ENCODE measurements at places on chromosomes 4 and X. TPM values are rescaled to one million over a fixed set of nuclear protein-coding genes. Genes with fewer than 3 reads are reported as not detected.
A peak's percentile ranks its signal among the peaks of the same experiment; 100 is the strongest.

- no peak for DNase-seq
- H3K27ac ChIP-seq, result no peak overlapping the region
- H3K36me3 ChIP-seq, result no peaks in the 10 kb centered on the region
Measured at GRCh38 chrX:29992083-29992482, 223.3 kb upstream of the MAGEB2 start.

DNA sequence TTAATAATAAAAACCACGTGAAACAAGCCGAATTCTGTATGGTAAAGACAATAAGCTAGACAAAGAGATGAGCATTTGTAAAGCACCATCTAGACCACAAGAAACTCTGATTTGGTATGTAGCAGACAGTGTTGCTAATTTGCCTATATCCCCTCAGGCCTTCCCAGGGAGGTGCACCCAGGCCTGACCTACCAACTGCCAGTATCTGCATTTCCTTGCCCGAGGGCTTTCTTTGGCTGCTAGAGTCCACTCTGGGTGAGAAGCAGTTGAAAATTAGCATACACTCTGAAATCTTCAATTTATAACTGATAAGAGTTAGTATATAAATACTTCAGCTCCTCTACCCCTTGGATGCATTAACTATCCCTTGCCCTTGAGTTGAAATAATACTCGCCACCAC, 37.4 kb upstream of the IL1RAPL1 start:
- H3K4me3 ChIP-seq, result no peak overlapping the region
- H3K27me3 ChIP-seq, result no peaks in the 10 kb centered on the region
- no peak for DNase-seq

GRCh38 chr4:125522588-125522987, 207.8 kb downstream of the FAT4 start:
- H3K4me3 ChIP-seq, result no peak overlapping the region
- no peaks in the 10 kb centered on the region for H3K4me1 ChIP-seq
- no peaks in the 10 kb centered on the region for H3K36me3 ChIP-seq

- no peak overlapping the region for H3K4me3 ChIP-seq
- H3K27ac ChIP-seq, result no peak overlapping the region
- DNase-seq, result no peak
- H3K36me3 ChIP-seq, result no peaks in the 10 kb centered on the region
Measured at GRCh38 chr4:76470064-76470463, 35.0 kb downstream of the SHROOM3 start.

DNA sequence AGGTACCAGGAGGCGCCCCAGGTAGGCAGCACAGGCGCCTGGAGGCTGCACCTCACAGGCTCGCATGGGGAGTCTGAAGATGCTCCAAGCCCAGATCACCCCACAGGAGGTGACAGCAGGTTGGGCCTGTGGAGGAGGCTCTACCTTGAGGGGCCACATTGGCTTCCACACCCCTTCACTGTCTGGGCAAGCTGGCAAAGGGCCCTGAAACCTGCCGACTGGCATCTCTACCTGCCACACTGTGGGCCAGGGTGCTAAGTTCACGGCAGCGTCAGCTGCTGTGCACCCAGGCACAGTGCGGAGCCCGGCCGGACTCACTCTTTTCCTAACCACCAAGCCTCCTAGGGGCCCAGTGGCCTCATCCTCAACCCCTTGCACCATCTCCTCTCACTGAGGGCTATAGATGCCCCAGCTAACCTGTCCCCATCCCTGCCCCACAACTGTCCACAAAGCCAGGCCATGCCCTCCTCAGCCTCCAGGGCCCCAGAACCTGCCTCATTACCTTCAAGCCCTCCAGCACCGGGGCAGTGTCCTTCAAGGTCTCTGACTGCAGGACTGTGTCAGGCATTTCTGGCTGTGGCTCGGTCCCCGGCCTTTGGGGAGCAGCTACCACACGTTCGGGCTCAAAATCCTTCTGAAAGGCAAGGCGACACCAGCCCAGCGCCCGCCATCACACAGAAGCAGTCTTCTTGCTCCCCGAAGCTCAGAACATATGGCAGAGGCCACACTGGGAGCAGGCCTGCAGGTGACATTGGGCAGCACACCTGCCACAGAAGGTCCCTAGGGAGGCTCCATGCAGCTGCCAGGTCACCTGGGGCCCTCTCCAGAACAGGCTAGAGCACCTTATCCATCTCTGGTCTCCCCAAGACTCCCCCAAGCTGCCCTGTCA, 28.8 kb downstream of the FGFR3 start:
- H3K4me3 ChIP-seq, result no peak overlapping the region
- H3K27ac ChIP-seq, result no peak overlapping the region
- H3K27me3 ChIP-seq, result no peaks in the 10 kb centered on the region
- H3K4me1 ChIP-seq, result no peaks in the 10 kb centered on the region

Gene PRSS12
- total RNA-seq, result 62.2 TPM

DNA sequence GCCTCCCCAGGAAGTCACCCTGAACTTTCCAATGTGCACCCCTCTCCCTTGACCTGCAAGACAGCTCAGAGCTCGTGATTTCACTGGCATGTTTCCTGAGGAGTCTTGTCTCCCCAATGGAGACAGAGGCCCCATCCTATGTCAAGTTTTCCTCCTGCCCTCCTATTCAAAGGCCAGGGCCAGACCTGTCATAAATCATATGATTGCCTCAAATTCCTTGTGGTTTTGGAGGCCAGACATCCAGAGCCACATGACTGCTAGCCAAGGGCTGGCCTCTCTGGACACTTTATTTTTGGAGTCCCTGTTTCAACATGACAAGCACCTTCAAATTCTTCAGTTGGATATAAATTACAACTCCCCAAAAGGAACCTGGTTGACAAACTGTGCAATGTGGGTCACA, 76.0 kb upstream of the TFDP3 start:
- no peaks in the 10 kb centered on the region for H3K4me1 ChIP-seq
- H3K27me3 ChIP-seq, result no peaks in the 10 kb centered on the region
- H3K36me3 ChIP-seq, result no peaks in the 10 kb centered on the region
- H3K27ac ChIP-seq, result no peak overlapping the region

GRCh38 chr4:112559053-112559452, 43.1 kb upstream of the NEUROG2 start:
- no peaks in the 10 kb centered on the region for H3K36me3 ChIP-seq
- DNase-seq, result no peak
- no peaks in the 10 kb centered on the region for H3K27me3 ChIP-seq
- no peak overlapping the region for H3K27ac ChIP-seq
- no peaks in the 10 kb centered on the region for H3K4me1 ChIP-seq

Gene PDLIM3
- 11.7 TPM for total RNA-seq

Gene FSTL5
- under 0.01 TPM for total RNA-seq

DNA sequence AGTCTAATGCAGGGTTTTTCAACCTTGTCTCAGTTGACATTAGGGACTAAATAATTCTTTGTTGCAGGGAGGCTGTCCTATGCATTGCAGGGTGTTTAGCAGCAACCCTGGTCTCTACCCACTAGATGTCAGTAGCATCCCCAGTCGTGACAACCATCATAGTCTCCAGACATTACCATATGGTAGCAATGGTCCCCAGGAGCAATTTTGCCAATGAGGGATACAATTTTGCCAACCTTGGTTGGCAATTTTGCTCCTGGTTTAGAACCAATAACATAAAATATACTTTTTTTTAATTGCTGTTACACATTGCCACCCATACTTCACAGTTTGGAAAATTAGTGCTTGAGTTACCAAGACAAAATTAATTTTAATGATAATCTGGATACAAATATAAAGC, 6.0 kb downstream of the EREG start:
- no peak overlapping the region for H3K4me3 ChIP-seq
- no peaks in the 10 kb centered on the region for H3K36me3 ChIP-seq
- no peaks in the 10 kb centered on the region for H3K27me3 ChIP-seq
- no peak overlapping the region for H3K27ac ChIP-seq
- H3K4me1 ChIP-seq, result no peaks in the 10 kb centered on the region

Gene SLITRK2
- total RNA-seq, result not detected

GRCh38 chr4:6410068-6410467, 62.3 kb downstream of the PPP2R2C start:
- no peak overlapping the region for H3K4me3 ChIP-seq
- DNase-seq, result no peak
- no peak overlapping the region for H3K27ac ChIP-seq
- H3K36me3 ChIP-seq, result no peaks in the 10 kb centered on the region

Gene TRIM61
- total RNA-seq, result 4.7 TPM

DNA sequence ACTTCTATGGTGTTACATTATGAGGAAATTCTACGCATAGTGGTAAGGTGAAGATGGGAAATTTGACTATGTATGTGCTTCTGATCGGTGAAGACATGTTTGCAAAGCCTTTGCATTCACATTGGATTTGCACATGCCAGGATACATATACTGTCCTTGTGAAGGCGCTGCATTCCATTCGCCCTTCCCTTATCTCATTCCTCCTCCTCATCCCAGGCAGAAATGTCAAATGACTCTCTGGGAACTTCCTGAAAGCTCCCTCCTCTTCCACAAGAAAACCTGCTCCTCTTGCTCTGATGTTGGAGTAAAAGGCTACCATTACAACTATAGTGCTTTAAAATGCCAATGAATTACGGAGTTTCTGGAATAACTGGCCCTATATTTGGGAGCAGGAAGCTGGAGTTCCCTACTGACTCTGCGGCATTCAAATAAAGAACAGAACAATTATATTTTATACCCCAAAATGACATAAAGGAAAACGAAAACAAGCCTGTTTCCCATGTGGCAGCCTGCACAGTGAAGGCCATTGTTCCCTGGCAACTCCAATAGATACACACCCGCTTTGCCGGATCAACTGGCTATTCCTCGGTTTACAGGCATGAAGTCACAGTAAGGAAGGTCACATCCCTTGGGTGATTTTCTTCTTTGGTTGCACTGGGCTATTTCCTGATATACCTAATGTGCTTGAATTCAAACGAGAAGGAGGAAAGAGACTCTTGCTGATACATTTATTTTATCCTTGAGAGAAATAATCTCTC, 84.5 kb downstream of the AREG start:
- H3K36me3 ChIP-seq, result no peaks in the 10 kb centered on the region
- H3K4me1 ChIP-seq, result peaks cover 2% of the 10 kb centered on the region
- no peaks in the 10 kb centered on the region for H3K27me3 ChIP-seq
- DNase-seq, result no peak
- no peak overlapping the region for H3K27ac ChIP-seq

GRCh38 chrX:100447655-100448397, 37.8 kb upstream of the PCDH19 start:
- DNase-seq, result peak; percentile 1
- H3K27ac ChIP-seq, result no peak overlapping the region
- H3K4me1 ChIP-seq, result no peaks in the 10 kb centered on the region
- no peaks in the 10 kb centered on the region for H3K27me3 ChIP-seq

GRCh38 chr4:3486541-3487540, 23.7 kb downstream of the DOK7 start:
- H3K27ac ChIP-seq, result no peak overlapping the region
- DNase-seq, result no peak
- H3K36me3 ChIP-seq, result no peaks in the 10 kb centered on the region
- no peak overlapping the region for H3K4me3 ChIP-seq
- H3K27me3 ChIP-seq, result peaks cover 52% of the 10 kb centered on the region

DNA sequence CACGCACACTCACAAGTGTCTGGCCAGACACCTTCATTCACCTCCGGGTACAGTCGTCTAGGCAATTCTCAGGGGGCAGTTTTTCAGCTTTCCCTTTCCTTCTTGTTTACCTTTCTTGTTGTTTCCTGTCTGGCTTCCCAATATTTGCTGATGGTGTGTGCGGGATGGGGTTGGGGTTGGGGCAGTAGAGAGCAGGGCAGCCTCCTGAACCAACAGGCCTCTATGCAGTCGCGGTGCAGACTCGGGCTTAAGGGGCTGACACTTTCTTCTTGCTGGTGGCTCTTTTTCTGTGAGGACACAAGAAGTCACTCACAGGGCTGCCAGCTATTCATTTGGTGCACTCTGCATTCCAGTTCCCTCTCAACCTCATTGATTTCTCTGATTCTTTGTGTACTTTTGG, 56.4 kb downstream of the NBDY start:
- no peak for DNase-seq
- H3K4me3 ChIP-seq, result no peak overlapping the region
- no peaks in the 10 kb centered on the region for H3K4me1 ChIP-seq

Gene VMA21
- 28.5 TPM for total RNA-seq

- no peaks in the 10 kb centered on the region for H3K36me3 ChIP-seq
- no peak overlapping the region for H3K4me3 ChIP-seq
- H3K27ac ChIP-seq, result no peak overlapping the region
- H3K27me3 ChIP-seq, result no peaks in the 10 kb centered on the region
- H3K4me1 ChIP-seq, result no peaks in the 10 kb centered on the region
Measured at GRCh38 chr4:52235552-52236201, 184.6 kb downstream of the SPATA18 start.

GRCh38 chr4:171651071-171651470, 162.1 kb upstream of the GALNTL6 start:
- no peak for DNase-seq
- no peaks in the 10 kb centered on the region for H3K4me1 ChIP-seq
- no peak overlapping the region for H3K4me3 ChIP-seq

DNA sequence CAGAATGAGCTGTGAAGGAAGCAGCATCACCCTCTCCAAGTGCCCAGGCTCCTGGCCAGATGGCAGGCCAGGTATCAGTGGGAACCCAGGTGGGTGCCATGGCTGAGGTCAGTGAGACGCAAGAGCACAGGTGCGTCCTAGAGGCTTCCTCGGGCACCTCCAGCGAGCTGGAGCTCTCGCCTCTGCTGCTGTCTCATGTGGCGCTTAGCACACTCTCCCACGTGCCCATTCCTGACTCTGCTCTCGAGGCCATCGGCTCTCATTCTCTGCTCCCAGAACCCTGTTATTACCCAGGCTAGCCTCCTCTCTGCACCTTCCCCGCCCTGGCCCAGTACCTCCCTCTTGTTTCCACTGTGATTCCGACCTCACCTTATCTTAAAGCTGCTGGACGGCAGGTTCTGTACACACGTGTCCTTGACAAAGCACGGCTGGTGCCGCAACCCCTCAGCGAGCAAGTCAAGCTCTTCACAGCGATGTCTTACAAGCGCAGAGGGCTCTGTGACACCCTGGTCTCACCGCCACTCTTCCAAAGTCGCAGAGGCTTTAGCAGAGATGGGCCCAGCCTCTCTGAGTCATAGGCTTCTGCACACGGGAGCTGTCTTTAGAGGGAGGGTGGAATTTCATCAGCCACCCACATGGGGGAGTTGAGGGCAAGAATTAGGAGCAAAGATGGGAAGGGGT, 15.4 kb upstream of the MSANTD1 start:
- H3K36me3 ChIP-seq, result peaks cover 67% of the 10 kb centered on the region
- no peak overlapping the region for H3K4me3 ChIP-seq
- DNase-seq, result peak; percentile 46
- H3K4me1 ChIP-seq, result no peaks in the 10 kb centered on the region

Gene SCD5
- total RNA-seq, result 17.2 TPM

- no peaks in the 10 kb centered on the region for H3K27me3 ChIP-seq
- H3K4me1 ChIP-seq, result no peaks in the 10 kb centered on the region
- H3K36me3 ChIP-seq, result no peaks in the 10 kb centered on the region
Measured at GRCh38 chr4:126328914-126329313, 1014.2 kb downstream of the FAT4 start.

Gene AIMP1
- 27.5 TPM for total RNA-seq

GRCh38 chr4:25383647-25384046, 6.6 kb downstream of the ANAPC4 start:
- peaks cover 19% of the 10 kb centered on the region for H3K36me3 ChIP-seq
- no peaks in the 10 kb centered on the region for H3K4me1 ChIP-seq
- DNase-seq, result no peak
- H3K27ac ChIP-seq, result no peak overlapping the region
- no peak overlapping the region for H3K4me3 ChIP-seq

GRCh38 chr4:158280856-158281255, 70.6 kb downstream of the TMEM144 start:
- no peaks in the 10 kb centered on the region for H3K4me1 ChIP-seq
- H3K27me3 ChIP-seq, result no peaks in the 10 kb centered on the region
- H3K4me3 ChIP-seq, result no peak overlapping the region
